Activated CD8-positive, alpha-beta T cell treated with anti-CD3 and anti-CD28 coated beads for 36 hours (primary cell): ENCODE measurements at places on chromosomes 1 and 21. TPM values are rescaled to one million over a fixed set of nuclear protein-coding genes. Genes with fewer than 3 reads are reported as not detected.

DNA sequence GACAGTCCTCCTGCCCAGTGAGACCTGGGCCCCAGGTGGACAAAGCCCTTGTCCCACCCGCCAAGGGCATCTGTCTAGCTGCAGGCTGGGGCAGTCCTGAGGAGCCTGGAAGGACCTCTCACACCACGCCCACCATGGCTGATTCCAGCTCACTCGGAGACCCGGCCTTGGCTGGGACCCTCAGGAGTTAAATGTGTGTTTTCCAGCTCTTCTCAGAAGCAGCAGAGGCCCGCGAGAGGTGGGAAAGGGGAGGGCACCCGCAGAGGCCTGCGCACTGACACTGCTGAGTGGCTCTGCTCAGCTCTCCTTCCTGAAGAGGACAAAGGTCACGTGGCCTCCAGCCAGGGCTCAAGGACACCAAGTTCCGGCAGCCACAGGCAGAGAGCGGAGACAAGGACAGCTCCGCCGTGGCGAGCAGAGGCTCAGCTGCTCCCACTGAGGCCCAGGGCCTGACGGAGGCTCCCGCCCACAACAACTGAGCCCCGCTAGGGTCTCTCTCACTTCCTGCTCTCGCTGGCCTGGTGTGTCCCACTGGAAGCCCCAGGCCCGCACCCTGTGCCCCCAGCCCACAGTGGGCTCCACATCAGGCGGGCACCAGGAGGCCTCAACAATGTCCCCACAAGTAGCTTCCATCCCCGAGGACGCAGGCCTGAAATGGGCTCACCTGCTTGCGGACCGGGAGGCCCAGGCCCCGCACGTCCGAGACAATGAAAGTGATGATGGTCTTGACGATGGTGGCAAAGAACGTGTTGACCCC is 16.9 kb downstream of the SLC19A1 start:
- DNase-seq = no peak

DNA sequence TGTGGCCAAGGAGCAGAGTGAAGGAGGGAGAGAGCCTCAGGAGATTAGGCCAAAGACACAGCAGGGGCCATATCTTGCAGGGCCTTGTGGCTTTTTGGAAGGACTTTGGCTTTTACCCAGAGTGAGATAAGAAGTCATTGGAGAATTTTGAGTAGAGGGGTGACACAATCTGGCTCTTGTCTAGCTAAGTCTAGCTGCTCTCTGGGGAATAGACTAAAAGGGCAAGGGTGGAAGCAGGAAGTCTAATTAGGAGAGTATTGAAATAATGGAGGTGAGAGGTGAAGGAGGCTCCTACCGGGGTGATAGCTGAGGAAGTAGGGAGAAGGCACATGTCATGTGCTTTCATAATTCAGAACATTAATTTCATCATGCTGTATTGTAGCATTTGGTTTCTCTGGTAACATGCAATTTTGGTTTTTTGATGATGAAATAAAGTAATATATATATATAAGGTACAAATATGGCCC is 34.3 kb upstream of the KCNA3 start:
- no peak for DNase-seq

DNA sequence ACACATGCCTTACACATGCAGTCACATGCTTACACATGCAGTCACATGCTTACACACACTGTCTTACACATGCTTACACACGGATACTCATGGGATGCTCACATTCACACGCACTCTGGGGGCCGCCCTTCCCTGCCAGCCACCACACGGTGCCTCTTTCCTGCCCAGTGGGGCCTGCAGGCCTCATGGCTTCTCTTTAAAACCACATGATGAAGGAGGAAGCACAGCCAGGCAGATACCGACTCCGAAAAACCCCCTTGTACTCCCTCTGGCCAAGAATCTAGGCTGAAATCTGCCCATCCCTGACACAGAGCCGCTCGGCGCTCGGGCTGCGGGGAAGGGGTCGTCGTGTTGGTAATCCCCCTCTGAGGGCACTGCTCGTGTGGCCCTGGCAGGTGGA is 113.0 kb downstream of the PRDM16 start:
- no peak for DNase-seq

DNA sequence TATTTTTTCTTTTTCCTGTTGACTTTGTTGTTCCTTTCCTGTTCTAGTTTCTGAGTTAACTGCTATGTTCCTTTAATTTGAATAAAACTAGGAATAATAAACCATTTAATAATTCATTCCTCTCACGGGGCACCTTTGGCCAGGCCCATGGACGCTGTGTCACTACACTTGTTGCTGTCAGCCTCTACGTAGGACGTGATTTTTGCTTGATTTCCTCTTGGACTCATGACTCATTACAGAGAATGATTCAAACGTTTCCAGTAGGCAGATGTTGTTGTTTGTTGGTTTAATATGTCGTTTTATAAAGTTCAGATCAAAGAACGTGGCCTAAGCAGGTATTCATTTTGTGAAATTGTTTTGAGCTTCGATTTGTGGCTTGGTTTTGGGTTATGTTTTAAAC is 9.1 kb upstream of the SLC19A1 start:
- peak; percentile 73 for DNase-seq

GRCh38 chr21:43981871-43982210 is 30.3 kb upstream of the TRAPPC10 start:
- DNase-seq = no peak

DNA sequence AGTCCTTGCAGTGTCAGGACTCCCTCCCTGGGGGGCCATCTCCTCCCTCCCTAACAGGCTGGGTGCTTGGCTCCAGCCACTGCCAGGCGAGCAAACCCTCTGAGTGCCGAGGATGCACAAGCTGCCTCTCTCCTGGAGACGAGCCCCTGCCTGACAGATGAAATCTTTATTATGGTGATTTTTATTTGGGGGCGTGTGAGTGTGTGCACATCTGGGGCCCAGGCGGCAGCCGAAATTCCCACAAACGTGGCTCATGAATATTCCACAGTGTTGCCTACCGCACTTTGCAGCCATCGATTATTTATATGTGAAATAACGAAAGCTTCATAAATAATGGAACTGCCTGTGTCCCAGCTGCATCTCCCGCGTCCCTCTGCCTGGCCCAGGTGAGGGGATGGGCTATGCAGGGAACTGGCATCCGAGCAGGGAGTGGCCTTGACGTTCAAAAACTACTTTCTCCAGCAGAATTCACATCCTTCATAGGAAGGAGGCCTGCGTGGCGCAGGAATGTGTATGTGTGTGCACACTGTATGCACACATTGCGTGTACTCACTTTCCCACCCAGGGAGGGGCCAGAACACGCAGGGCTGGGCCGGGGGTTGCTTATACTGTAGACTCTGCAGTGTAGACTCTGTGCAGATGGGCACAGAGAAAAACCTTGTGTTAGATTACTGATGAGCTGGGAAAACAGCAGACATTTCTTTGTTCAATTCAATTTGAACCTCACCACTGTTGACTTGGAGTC is 73.1 kb downstream of the UBIAD1 start:
- no peak for DNase-seq

GRCh38 chr1:92259350-92259749 is 39.4 kb downstream of the GLMN start:
- no peak for DNase-seq

DNA sequence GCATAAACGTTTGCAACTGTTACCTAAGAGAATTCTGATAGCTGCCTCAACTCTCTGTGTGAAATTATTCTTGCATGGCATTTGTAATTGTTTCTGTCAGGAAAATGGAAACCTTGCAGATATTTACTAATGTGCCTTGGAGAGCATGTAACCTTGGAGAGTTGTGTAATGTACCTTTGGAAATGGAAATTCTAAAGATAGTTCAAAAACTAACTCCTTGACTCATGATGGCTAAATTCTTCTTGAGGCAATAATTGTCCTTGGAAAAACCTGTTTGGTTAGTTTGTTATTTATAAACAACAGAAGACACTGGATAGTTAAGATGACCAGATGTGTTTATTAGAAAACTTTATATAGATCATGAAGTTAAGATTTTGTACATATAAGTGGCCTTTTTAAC is 1033.8 kb downstream of the PLA2G4A start:
- no peak for DNase-seq

GRCh38 chr1:89087241-89087640 is 22.2 kb upstream of the GBP1 start:
- DNase-seq = no peak

- DNase-seq = no peak
Measured at GRCh38 chr21:22490049-22490448, 1491.8 kb downstream of the NCAM2 start.

- DNase-seq = no peak
Measured at GRCh38 chr1:200845360-200845759, 27.4 kb upstream of the GPR25 start.

DNA sequence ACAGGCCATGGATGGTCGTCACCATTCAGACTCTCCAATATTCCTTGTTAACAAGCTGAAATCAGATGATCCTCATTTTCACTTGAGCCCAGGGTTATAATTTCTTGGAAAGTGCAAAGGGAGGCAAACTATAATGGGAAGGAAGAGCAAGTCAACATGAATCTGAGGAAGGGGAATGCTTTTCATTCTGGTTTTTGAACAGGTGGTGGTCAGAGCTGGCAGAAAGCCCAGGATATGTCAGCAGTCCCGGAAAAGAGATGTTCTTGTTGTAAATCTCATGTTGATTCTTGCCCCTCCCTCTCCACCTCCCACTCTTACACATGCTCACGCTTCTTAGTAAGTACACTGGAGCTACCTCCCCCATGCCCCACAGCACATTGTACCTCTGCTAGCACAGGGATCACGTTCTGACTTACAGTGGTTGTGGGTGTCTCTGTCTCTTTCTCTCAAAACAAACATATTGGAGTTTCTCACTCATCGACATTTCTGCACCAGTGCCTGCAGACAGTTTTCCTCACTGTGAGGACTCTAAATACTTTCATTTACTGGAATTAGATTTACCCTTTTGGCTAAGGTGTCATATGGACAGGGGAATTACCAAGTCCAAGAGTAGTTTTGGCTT is 77.6 kb downstream of the XCL2 start:
- DNase-seq = peak; percentile 86

DNA sequence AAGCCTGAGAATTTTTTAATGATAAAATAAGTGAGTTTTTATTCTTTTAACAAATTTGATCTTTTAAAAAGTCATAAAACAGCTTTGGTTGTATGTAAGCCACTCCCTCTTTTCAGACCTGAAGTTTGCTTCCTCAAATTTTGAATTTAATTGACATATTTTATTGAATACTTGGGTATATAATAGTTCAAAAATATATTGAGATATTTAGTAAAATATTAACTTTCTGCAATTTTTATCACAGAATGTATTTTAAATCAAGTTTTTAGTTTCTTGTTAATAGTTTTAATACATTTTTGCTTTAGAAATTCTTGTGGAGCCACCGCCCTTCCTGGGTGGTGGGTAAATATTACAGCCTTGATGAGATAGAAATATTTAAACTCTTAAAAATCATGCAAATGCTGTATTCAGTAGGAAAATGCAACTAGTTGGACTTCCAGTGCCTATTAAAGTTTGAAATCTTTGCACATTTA is 867 bp downstream of the PTPRC start:
- no peak for DNase-seq

- peak; percentile 64 for DNase-seq
Measured at GRCh38 chr1:156838972-156839371, 19.9 kb downstream of the INSRR start.

DNA sequence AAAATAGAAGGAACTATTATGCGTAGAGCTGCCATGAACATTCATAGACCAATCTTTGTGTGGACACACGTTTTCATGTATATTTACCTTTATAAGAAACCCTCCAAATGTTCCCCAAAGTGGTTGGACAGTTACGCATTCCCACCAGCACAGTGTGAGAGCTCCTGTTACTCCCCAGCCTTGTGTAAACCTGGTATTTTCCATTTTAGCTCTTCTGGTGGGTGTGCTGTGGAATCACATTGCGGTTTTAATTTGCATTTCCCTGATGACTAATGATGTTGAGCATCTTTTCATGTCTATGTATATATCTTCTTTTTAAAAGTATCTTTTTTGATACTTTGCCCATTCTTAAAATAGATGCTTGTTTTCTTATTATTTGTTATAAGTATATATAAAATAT is 3.2 kb upstream of the UBASH3A start:
- DNase-seq = no peak

DNA sequence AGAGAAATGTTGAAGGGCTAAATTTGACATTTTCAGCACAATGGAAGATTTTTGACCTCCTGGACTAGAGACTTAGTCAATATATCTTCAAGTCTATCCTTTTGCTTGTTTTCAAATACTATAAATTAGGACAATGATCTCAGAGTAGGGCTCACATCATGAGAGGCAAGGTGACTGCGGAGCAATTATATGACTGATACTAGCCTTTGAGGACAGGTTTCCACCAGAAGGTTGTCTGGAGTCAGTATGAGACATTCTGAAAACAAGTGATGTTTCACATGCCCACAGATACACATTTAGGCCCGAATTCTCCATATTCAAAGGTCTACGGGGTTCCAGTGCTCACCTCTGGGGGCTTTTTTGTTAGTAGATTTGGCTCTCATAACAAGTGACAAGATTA is 142.3 kb upstream of the SAMSN1 start:
- no peak for DNase-seq

GRCh38 chr1:182301467-182302198 is 90.0 kb downstream of the GLUL start:
- peak; percentile 52 for DNase-seq

GRCh38 chr1:29854700-29855276 is 618.5 kb downstream of the PTPRU start:
- no peak for DNase-seq

GRCh38 chr1:14065486-14065885 is 365.5 kb downstream of the PRDM2 start:
- DNase-seq = no peak

- DNase-seq = no peak
Measured at GRCh38 chr21:25664491-25664931, 25.5 kb downstream of the JAM2 start.

DNA sequence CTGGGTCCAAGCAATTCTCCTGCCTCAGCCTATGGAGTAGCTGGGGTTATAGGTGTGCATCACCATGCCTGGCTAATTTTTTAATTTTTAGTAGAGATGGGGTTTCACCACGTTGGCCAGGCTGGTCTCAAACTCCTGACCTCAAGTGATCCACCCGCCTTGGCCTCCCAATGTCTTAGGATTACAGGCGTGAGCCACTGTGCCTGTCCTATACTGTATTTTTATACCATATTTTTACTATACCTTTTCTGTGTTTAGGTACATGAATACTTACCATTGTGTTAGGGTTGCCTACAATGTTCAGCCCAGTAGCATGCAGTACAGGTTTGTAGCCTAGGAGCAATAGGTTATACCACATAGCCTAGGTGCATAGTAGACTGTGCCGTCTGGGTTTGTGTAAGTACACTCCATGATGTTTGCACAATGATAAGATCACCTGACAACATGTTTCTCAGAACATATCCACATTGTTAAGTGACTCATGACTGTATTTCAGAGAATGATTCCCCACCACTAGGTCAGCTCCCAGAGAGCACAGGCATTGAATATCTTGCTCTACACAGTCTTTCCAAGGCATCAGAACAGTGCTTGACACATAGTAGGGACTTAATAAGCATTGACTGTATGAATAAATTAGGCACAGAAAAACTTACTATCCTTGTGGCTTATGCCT is 6.0 kb upstream of the CITED4 start:
- DNase-seq = no peak

GRCh38 chr1:170657275-170657853 is 6.6 kb upstream of the PRRX1 start:
- no peak for DNase-seq

- no peak for DNase-seq
Measured at GRCh38 chr1:175968486-175969172, 225.2 kb upstream of the TNR start.

IL19 gene
- total RNA-seq = not detected

EVI5 gene
- total RNA-seq = 27.9 TPM

FALEC gene
- not detected for total RNA-seq

C1orf167 gene
- total RNA-seq = not detected

RPTN gene
- total RNA-seq = not detected

ANKRD34A gene
- total RNA-seq = 6.6 TPM

CHODL gene
- total RNA-seq = not detected

PSRC1 gene
- 12.9 TPM for total RNA-seq

SPATA17 gene
- total RNA-seq = not detected
